Suppressor macrophage treated with lipopolysaccharide for 4 hours (primary cell): ENCODE measurements at places on chromosomes 12 and 14.

GRCh38 chr12:32692358-32692757 lies 13.3 kb downstream of the DNM1L start:
- no peak for DNase-seq

DNA sequence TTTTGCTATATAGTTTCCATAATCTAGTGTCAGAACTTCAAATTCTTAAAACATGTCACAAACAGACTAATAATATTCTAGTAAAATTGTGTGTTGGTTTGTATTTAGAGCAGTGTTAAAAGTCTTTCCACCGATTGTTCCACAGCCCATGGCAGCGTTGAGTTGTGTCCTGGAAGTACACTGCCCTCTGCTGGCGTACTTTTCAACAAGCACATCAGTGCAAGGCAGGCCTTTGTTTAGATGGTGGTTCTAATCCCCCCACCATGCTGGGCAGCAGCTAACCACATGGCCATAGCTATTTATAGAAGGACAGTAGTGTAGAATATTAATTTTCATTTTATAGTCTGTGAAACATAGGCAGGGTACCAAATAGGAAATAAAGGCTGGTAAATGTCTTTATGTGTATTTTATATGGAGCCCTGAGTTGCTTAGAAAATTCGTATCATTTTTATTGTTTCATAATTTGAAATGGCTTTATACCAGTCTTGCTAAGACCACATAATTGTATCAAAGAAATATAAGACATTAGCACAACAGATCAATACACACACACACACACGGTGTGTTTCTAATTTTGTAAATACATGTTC lies 235.4 kb downstream of the SEC23A start:
- DNase-seq: peak; percentile 76

DNA sequence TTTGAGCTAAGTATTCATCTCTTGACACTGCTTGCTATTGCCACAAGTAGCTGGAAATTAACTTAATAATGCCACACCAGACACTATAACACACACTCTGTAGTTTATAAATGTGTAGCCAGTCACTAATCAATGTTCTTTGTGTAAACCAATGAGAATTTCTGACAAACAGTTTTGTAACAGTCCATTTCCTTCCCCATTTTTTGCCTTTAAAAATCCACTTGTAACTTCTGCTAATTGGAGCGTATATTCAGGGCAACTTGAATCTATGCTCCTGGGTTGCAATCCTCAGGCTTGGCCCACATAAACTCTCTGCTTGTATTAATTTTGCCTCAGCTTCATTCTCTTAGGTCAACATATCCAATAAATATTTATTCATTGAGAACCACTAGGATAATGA lies 125.0 kb upstream of the DHRS4 start:
- DNase-seq: peak; percentile 48

GRCh38 chr12:3662521-3662921 lies 90.4 kb downstream of the CRACR2A start:
- DNase-seq: no peak

DNA sequence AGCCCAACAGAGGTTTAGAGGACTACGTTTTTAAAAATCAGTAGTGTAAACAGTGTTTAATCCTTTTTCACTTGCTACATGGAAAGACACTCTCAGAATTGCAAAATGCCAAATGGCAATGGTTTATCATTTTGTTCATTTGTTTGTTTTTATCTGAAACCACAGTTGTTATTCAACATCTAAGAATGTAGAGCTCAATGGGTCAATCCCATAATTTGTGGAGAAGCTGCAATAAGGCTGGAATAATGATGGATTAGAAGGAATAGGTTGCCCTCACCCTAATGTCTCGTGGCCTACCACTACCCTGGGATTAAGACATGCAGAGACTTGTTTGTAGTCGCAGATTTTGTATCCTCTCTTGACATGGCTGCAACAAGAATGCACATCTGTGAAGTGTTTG lies 115.7 kb downstream of the LLPH start:
- no peak for DNase-seq

DNA sequence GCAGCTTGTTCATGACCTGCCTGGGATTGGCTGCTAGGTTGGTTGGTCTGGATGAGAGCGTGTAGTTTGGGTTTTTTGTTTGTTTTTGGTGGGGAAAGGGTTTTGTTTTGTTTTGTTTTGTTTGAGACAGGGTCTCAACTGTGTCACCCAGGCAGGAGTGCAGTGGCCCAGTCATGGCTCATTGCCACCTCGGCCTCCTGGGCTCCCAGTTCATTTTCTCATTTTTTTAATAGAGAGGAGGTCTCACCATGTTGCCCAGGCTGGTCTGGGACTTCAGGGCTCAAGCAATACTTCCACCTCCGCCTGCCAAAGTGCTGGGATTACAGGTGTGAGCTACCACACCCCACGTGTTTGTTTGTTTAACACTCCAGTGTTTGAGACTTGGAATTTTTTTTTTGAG lies 3.8 kb downstream of the DYNC1H1 start:
- DNase-seq: no peak
